ENCODE measurements at places on chromosomes 5 and 9.

GRCh38 chr5:54897001-54897400 is 88.4 kb downstream of the ESM1 start:
- DNase-seq, result no peak

- no peak for DNase-seq
Measured at GRCh38 chr5:425714-426113, 17.3 kb upstream of the EXOC3 start.

- DNase-seq, result no peak
Measured at GRCh38 chr5:130227699-130228098, 323.4 kb downstream of the CHSY3 start.

GRCh38 chr5:74239261-74239660 is 401.3 kb downstream of the ENC1 start:
- no peak for DNase-seq

DNA sequence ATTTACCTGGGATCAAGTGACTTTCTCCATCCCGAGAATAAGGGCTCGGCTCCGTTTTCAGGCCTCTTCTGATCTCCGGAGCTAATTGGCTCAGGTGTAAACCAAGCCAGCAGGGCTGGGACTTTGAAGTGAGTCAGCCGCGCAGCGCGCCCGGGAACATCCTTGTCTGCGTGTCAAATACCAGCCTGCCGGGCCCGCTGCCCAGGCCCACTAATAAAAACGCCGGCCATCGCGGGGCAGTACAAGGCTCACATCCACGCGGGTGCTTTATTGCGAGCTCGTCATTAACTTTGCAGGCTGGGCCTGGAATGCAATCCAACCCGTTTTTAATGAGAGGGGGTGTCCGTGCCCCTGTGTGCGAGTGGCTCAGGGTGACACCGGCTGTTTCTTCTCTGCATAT is 416.8 kb downstream of the IRX2 start:
- DNase-seq, result no peak

GRCh38 chr9:14887149-14887548 is 23.1 kb downstream of the FREM1 start:
- DNase-seq, result no peak

- no peak for DNase-seq
Measured at GRCh38 chr5:95782181-95782580, 40.3 kb downstream of the GLRX start.

DNA sequence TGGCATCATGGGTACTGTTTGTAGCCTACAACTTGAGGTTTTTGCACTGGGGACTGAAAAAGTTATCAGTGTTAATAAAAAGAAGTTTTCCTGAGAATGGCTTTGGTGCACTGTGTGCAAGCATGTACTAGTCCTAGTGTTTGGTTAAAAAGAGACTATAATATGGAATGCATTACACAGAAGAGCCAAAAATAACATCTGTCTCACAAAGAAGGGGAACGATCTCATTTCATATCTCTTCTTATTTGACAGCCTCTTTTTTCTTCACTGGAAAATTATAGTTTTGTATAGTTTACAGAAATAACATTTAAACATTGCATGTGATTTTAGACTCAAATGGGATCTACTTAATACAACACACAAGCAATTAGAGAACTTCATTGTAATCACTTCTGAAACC is 127.0 kb upstream of the GDNF start:
- DNase-seq, result no peak

- DNase-seq, result no peak
Measured at GRCh38 chr9:109411798-109412352, 86.2 kb downstream of the PTPN3 start.

- no peak for DNase-seq
Measured at GRCh38 chr9:19358701-19359100, 21.3 kb downstream of the RPS6 start.

DNA sequence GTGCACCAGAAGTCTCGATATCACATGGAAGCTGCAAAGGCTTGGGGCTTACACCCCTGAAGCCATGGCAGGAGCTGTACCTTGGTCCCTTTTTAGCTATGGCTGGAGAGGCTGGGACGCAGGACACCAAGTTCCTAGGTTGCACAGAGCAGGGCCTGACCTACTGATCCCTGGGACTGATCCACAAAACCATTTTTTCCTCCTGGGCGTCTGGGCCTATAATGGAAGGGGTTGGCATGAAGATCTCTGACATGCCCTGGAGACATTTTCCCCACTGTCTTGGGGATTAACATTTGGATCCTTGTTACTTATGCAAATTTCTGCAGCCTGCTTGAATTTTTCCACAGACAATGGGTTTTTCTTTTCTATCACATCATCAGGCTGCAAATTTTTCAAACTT is 286.7 kb upstream of the PTPRD start:
- DNase-seq, result no peak

GRCh38 chr5:14410394-14411201 is 171.0 kb upstream of the OTULINL start:
- DNase-seq, result no peak

GRCh38 chr5:169874621-169875020 is 105.7 kb downstream of the INSYN2B start:
- no peak for DNase-seq

DNA sequence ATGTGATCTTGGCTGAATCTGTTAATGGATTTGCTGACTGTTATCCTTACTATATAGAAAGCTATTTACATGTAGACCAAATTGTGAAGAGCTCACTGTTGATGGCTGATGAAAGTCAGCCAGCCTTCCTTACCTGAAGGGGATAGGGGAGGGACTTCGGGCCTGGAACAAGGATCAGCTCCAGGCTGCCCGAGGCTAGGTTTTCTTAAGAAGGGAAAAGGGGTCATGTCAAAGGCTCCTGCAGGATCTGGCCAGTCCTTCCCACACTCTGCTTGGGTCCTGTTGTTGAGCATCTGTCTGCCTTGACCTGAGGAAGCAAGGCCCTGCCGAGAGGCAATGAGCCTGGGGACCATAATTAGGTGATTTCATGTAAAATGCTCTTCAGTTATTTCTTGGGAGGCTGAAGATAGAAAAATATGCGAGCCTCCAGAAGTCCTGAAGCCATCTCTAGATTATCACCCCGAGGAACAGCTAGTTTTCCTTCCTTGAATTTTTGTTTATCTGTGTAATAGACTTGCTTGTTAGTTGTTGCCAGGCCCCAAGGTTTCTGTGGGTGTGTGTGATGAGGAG is 261.4 kb downstream of the PDZD2 start:
- no peak for DNase-seq

GRCh38 chr5:173493846-173494245 is 122.6 kb downstream of the BOD1 start:
- DNase-seq, result no peak

DNA sequence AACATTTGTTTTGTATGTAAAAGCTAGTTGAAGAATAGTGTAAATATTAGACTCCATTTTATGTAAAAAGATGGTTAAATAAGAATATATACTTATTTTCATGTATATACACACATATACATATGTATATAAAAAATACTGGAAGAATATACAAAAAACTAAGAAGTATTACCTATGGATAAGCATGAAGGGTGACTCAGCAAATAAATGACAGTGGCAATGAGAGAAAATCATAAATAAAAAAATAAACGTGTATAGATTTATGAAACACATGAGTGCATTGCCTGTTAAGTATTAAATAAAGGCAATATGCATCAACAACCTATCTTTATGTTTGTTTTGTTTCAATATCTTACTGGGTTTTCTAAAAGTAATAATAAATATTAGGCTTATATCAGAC is 435.3 kb downstream of the CYLC2 start:
- no peak for DNase-seq

GRCh38 chr5:65026816-65027548 is 258.3 kb downstream of the CWC27 start:
- no peak for DNase-seq

DNA sequence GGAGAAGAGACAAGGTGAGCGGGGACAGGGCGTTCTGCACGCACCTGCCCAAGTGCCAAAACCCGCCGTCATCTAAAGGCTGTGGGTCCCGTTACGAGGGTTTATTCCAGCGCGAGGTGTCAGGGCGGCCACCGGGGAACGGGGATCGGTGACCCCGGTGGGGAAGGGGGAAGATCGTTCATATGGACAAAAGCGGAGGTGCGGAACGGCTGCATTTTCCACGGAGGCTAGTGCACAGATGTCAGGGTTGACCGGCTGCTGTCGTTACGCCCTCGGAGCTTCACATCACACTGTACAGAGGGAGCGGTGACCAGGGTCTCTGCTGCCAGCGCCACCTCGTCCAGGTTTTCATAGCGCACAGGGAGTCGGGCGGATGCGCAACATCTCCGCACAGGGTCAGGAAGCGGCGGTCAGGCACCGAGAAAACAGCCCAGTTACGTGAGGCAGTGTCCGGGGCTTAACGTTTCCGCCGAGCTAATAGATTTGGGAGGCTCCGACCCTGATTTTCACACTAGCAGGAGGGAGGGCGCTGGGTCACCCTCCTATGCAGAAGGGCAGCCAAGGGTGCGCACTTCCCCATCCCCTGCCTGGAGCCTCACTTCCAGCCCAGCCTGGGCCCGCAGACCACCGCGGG is 13.5 kb downstream of the BTNL9 start:
- DNase-seq, result no peak

DNA sequence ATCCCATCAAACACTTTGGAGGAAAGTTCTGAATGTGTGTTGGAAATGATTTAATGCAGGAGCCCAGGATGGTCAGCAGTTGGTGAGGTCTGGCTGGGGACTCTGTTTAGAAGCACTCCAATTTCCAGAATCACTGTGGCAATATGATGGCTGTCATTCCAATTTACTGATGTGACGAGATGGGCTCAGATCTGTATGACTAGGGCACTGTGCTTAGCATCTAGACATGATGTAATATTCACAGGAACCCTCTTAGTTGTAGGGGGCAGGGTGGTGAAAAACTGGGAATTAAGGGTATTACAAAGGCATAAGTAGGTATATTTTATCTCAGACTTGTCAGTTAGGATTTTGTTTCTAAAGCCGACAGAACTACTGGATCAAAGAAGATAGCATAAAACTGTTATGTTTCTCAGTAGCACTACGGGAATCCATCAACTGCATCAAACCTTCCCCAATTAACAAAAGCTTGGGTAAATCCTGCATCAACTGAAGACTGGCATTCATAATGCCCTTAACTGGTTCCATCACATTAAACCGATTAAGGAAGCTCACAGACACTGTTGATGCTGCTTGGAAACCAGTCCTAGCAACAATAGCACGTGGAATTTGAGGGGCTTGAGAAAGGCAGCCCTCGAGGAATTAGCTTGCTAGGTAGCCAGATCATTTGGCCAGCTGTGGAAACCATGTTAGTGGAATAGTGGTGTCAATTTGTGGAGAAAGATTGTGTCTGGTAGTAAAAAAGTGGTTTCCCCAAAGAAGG is 86.1 kb downstream of the SV2C start:
- no peak for DNase-seq

DNA sequence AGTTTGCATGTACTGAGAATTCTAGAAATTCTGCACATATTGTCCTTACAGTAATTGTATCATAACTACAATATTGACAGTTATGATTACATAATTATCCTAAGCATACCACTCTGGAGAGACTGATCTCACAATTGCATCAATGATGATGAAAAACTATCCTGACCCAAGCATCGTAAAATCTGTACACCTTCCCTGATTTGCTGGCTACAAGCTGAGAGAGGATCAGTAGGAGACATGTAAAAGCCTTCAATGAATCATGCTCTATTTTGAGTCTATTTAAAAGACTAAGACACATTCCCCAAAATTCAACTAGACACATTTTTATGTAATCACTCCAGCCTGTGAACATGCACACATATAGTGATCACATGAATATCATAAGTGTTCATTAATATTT is 1833.8 kb downstream of the EFNA5 start:
- DNase-seq, result no peak

All from RCC 7860 (cell line).